A549 treated with CORT108297 at 1 μM for 4 hours (cell line): ENCODE measurements at places on chromosomes 12 and 14. TPM values are rescaled to one million over a fixed set of nuclear protein-coding genes. Genes with fewer than 3 reads are reported as not detected.

SYCP3 gene
- total RNA-seq = 0.13 TPM in 1 of 5 replicates, not detected in the others

ABHD4 gene
- total RNA-seq = 52.7 to 59.0 TPM (median 53.8 TPM) in 5 replicates

TTC7B gene
- 16.7 to 22.3 TPM (median 21.1 TPM) in 5 replicates for total RNA-seq

DNAJC22 gene
- total RNA-seq = 18.1 to 23.3 TPM (median 19.4 TPM) in 5 replicates

BRAP gene
- total RNA-seq = 11.1 to 14.0 TPM (median 13.4 TPM) in 5 replicates

NEUROD4 gene
- 0.02 TPM in 1 of 5 replicates, not detected in the others for total RNA-seq

CLEC2B gene
- total RNA-seq = 1.0 to 1.9 TPM (median 1.8 TPM) in 5 replicates

CPNE6 gene
- 0.05 TPM in 1 of 5 replicates, not detected in the others for total RNA-seq

GXYLT1 gene
- 12.2 to 14.6 TPM (median 13.7 TPM) in 5 replicates for total RNA-seq

HEATR5A gene
- total RNA-seq = 15.5 to 22.4 TPM (median 21.2 TPM) in 5 replicates

COX8C gene
- total RNA-seq = not detected in 5 replicates

ASCL1 gene
- not detected in 5 replicates for total RNA-seq

SLC6A13 gene
- 0.17 to 0.36 TPM (median 0.33 TPM) in 5 replicates for total RNA-seq

HOXC10 gene
- total RNA-seq = 2.5 to 3.4 TPM (median 2.9 TPM) in 5 replicates

GLIPR1 gene
- 22.6 to 34.4 TPM (median 29.3 TPM) in 5 replicates for total RNA-seq

C12orf57 gene
- 264 to 326 TPM (median 313 TPM) in 5 replicates for total RNA-seq

TMEM121 gene
- 4.2 to 10.9 TPM (median 10.4 TPM) in 5 replicates for total RNA-seq

PTPN6 gene
- total RNA-seq = 9.3 to 14.3 TPM (median 12.6 TPM) in 5 replicates

ACRBP gene
- 0.11 to 0.34 TPM (median 0.16 TPM) in 5 replicates for total RNA-seq

HOXC9 gene
- 11.1 to 12.5 TPM (median 11.7 TPM) in 5 replicates for total RNA-seq

CCDC175 gene
- total RNA-seq = not detected in 5 replicates

ACSM4 gene
- total RNA-seq = not detected in 5 replicates

SLC17A8 gene
- total RNA-seq = 0.07 TPM in 1 of 5 replicates, not detected in the others

SLC6A12 gene
- 0.51 to 1.1 TPM (median 0.69 TPM) in 5 replicates for total RNA-seq

TAS2R30 gene
- total RNA-seq = 0.05 TPM in 1 of 5 replicates, not detected in the others

TMEM132D gene
- total RNA-seq = not detected in 5 replicates

ABCC9 gene
- total RNA-seq = 0.01 to 0.02 TPM in 2 of 5 replicates, not detected in the others

CLEC2A gene
- total RNA-seq = not detected in 5 replicates

ARHGDIB gene
- 0.75 to 1.6 TPM (median 1.3 TPM) in 5 replicates for total RNA-seq

GLIPR1L2 gene
- 0.10 to 0.28 TPM (median 0.16 TPM) in 4 of 5 replicates, not detected in the other for total RNA-seq

HOMEZ gene
- total RNA-seq = 6.2 to 10.2 TPM (median 9.1 TPM) in 5 replicates

TMEM229B gene
- total RNA-seq = 0.11 to 0.21 TPM (median 0.16 TPM) in 5 replicates

TUBA1A gene
- total RNA-seq = 172 to 224 TPM (median 204 TPM) in 5 replicates

SMIM41 gene
- total RNA-seq = not detected in 5 replicates

OTOGL gene
- total RNA-seq = 0.02 TPM in 1 of 5 replicates, not detected in the others

ARHGAP5 gene
- 35.6 to 55.1 TPM (median 48.9 TPM) in 5 replicates for total RNA-seq

HOXC12 gene
- not detected in 5 replicates for total RNA-seq

CCDC88C gene
- total RNA-seq = 5.3 to 7.2 TPM (median 6.2 TPM) in 5 replicates

DUSP16 gene
- total RNA-seq = 9.6 to 13.8 TPM (median 12.5 TPM) in 5 replicates

SLCO1B3 gene
- total RNA-seq = 12.1 to 16.8 TPM (median 13.8 TPM) in 5 replicates

AQP2 gene
- not detected in 5 replicates for total RNA-seq
